ENCODE measurements at places on chromosomes 4 and X. TPM values are rescaled to one million over a fixed set of nuclear protein-coding genes. Genes with fewer than 3 reads are reported as not detected.
A peak's percentile ranks its signal among the peaks of the same experiment; 100 is the strongest.

- H3K4me1 ChIP-seq = no peaks in the 10 kb centered on the region
- no peaks in the 10 kb centered on the region for H3K27me3 ChIP-seq
- no peak overlapping the region for H3K27ac ChIP-seq
- no peak overlapping the region for H3K4me3 ChIP-seq
- no peaks in the 10 kb centered on the region for H3K36me3 ChIP-seq
These were observed 106.4 kb downstream of the PHKA2 start for GRCh38 chrX:18877469-18877868.

DNA sequence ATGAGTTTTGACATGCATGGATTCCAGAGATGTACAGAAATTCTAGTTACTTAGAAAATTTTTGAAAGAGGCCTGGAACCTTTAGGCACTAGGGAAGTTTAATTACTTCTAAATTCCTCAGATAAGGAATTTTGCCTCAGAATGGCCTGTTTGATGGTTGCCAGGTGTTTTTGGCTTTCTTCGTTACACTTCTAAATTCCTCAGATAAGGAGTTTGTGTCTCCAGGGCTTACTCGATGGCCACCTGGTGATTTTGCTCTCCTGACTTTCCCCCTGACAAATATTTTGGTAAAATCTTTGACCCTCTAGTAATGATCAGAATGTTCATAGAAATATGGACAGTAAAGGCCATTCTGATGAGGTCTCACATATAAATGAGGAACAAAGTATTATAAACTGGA, 64.3 kb downstream of the BEX3 start:
- no peak overlapping the region for H3K4me3 ChIP-seq
- no peaks in the 10 kb centered on the region for H3K27me3 ChIP-seq
- no peak for DNase-seq
- H3K27ac ChIP-seq = no peak overlapping the region

- H3K27ac ChIP-seq = peak overlapping the region; percentile 45
- H3K27me3 ChIP-seq = no peaks in the 10 kb centered on the region
- H3K36me3 ChIP-seq = no peaks in the 10 kb centered on the region
- no peak for DNase-seq
- H3K4me1 ChIP-seq = peaks cover 38% of the 10 kb centered on the region
These were observed 9.3 kb downstream of the APOO start for GRCh38 chrX:23898412-23898959.

DNA sequence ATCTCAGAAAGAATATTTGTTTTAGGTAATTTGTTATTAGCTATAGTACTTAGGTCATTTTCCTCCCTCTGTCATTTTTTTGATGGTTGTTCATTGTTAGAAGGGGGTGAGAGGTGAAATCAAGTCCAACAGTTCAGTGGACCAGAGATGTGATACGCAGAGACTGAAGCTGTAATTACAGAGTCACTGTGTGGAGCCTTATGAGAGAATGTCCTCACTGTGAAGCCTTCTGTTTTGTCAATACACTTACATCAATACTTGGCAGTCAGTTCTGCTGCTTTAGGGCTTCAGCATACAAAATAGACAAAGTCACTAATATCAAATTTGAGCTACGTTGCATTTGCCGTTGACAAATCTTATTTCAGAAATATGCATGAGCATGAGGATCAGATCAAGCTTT, 692.5 kb downstream of the C4orf33 start:
- no peak overlapping the region for H3K4me3 ChIP-seq
- H3K4me1 ChIP-seq = no peaks in the 10 kb centered on the region
- H3K36me3 ChIP-seq = no peaks in the 10 kb centered on the region
- DNase-seq = no peak
- no peaks in the 10 kb centered on the region for H3K27me3 ChIP-seq

DNA sequence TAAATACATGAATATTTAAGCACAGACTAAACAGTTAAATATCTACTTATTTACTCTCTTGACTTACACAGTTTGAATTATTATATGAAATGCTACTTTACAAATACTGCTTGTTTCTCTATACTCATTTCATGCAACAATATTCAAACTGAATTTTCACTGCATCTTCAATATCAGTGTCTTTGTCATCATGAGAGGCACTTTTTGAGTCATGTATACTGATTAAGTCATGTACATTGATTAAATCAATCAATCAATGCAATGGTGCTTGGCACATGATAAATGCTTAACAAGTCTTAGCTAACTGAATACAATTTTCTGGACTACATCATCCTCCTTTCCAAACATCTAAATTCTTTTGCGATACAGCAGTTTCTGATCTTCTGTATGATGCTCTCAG, 67.1 kb downstream of the CHM start:
- no peaks in the 10 kb centered on the region for H3K4me1 ChIP-seq
- DNase-seq = no peak
- H3K36me3 ChIP-seq = no peaks in the 10 kb centered on the region
- no peak overlapping the region for H3K27ac ChIP-seq
- no peaks in the 10 kb centered on the region for H3K27me3 ChIP-seq

DNA sequence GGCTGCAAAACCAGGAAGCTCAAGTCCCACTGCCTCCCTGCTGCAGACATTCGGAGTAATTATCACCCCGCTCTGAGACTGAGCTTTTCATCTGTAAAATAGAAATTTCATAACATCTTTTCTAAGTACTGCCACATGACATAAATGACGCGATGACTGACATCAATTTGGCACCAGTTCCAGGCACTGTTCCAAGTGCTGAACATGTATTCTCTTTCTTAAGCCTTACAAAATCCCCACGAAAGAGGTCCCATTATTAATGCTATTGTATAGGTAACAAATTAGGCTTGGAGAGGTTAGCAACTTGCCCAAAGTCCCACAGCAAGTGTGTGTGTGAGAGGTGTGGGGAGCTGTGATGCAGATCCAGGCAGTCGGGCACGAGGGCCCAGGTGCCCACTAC, 56.4 kb downstream of the SLC2A9 start:
- peak; percentile 11 for DNase-seq
- H3K36me3 ChIP-seq = no peaks in the 10 kb centered on the region
- no peaks in the 10 kb centered on the region for H3K27me3 ChIP-seq

- no peaks in the 10 kb centered on the region for H3K27me3 ChIP-seq
- no peak for DNase-seq
- no peak overlapping the region for H3K4me3 ChIP-seq
- no peaks in the 10 kb centered on the region for H3K4me1 ChIP-seq
These were observed 724.3 kb downstream of the ARAP2 start for GRCh38 chr4:35520059-35520458.

- H3K4me1 ChIP-seq = peaks cover 9% of the 10 kb centered on the region
- H3K4me3 ChIP-seq = no peak overlapping the region
- H3K36me3 ChIP-seq = no peaks in the 10 kb centered on the region
- no peak overlapping the region for H3K27ac ChIP-seq
- H3K27me3 ChIP-seq = no peaks in the 10 kb centered on the region
- DNase-seq = no peak
These were observed 27.2 kb downstream of the TAPT1 start for GRCh38 chr4:16199093-16199492.

Gene GRID2
- not detected for total RNA-seq

Gene CCDC120
- 14.4 TPM for total RNA-seq

Gene FGA
- not detected for total RNA-seq

Gene FAM9A
- not detected for total RNA-seq

Gene AMTN
- not detected for total RNA-seq

Gene TMEM271
- total RNA-seq = not detected

Gene SASH3
- total RNA-seq = 7.3 TPM

Gene CTAG2
- not detected for total RNA-seq

Gene NDNF
- 3.5 TPM for total RNA-seq

Gene SLC6A8
- total RNA-seq = 6.8 TPM

Measured in thyroid gland (tissue), 4 donors.